ENCODE measurements at places on chromosomes 5 and 9.

- DNase-seq, result no peak
These were observed 101.8 kb downstream of the CCDC192 start for GRCh38 chr5:127804886-127805426.

- DNase-seq, result no peak
These were observed 97.0 kb downstream of the TSSK1B start for GRCh38 chr5:113337515-113338415.

DNA sequence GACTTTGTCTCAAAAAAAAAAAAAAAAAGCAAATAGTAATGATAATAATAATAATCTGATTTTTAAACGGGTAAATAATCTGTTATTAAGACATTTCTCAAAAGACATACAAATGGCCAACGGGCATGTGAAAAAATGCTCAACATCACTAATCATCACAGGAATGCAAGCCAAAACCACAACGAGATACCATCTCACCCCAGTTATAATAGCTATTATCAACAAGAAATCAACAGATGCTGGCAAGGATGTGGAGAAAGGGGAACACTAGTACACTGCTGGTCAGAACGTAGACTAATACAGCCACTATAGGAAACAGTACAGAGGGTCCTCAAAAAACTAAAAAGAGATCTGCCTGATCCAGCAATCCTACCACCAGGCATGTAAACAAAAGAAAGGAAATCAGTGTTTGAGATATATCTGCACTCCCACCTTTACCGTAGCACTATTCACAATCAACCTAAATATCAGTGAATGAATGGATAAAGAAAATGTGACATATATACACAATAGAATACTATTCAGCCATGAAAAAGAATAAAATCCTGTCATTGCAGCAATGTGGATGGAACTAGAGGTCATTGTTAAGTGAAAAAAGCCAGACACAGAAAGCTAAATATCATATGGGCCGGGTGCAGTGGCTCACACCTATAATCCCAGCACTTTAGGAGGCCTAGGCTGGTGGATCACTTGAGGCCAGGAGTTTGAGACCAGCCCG lies 24.9 kb downstream of the VAV2 start:
- DNase-seq, result no peak

DNA sequence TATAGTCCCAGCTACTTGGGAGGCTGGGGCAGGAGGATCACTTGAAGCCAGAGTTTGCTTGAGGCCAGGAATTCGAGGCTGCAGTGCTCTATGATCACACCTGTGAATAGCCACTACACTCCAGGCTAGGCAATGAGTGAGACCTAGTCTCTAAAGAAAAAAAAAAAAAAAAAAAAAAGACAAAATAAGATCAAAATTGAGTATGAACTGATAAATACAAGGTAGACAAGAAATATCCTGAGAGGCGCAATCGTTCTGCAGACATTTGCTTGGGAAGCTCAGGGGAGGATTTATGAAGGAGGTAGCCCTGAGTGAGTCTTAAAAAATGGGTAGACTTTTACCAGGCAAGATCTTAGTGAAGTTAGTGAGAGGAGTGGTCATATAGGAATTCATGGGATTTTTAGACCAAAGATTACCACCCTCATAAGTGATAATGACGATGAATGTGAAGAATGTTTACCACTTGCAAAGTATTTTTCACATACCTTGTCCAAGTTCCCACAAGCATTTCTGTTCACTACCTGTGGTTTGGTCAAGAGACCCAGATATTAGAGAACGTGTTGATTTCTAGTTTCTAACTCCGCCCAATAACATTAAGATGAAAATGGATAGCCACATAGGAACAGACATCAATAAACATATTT lies 4.4 kb downstream of the PDCD1LG2 start:
- no peak for DNase-seq

GRCh38 chr5:125348936-125349831 lies 602.7 kb upstream of the ZNF608 start:
- DNase-seq, result no peak

DNA sequence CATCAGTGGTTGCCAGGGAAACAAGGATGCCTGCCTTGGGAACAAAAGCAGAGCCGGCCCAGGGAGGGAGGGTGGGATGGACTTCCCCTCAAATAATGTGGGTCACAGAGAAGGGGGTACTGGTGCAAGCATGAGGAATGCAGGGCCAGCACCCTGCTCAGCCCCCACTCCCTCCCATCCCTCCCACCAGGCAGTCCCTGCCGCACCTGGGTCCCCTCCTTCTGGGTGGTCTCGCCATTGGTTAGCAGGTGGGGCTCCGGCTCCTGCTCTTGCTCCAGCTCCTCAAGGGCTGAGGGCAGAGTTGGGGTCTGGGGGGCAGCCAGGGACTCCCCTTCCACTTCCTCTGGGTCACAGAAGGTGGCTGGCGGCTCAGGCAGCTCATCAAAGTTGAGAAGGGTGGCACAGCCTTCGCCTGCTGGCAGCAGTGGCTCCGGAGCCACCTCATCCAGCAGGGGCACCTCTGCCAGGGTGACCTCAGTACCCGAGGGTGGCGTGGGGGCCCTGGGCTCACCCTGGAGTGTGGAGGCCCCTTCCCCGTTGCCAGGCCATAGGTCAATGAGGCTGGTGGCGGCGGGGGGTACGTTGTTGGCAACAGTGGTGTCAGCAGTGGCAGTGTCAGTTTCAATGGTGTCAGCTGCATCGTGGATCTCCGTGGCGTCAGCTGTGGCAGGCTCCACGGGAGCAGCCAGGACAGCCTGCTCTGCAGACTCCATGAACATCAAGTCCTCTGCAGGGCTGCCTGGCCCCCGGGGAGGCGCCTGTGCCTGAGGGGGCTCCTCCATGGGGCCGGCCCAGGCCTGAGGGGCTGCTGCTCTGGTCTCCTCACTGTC lies 11.5 kb downstream of the PRR7 start:
- no peak for DNase-seq

DNA sequence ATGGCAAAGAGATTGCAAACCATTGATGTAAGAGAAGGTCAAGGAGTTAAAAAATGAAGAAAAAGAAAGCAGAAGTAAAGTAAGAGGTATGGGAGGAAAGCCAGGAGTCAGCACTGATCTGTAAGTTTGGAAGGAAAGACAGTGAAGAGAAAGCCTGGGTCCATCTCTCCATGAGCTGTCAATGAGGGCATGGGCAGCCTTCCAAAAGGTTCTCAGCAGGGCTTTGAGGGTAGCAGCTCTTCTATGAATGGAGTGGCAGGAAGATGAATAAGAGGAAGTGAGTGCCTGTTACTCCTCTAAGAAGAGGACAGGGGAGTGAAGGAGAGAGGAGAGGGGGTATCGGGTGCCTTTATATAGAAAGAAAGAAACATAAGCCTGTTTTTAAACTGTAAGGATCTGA lies 97.1 kb downstream of the ADCY2 start:
- no peak for DNase-seq

DNA sequence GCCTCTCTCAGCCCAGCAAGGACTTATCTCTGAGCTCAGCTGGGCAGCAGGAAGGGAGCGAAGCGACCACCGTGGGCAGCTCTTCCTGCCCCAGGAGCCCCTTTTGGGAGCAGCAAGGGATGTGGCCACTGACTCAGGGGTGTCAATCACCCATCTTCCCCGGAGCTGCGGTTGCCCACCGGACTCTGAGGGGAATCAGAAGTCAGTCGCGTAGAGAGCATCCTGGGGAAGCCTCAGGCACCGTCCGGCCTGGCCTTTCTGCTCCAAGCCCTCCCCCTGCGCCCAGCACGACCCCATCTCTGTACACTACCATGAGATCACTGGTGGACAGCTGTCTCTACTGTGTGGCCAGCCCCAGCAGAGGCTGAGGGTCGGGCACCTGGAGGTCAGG lies 24.6 kb downstream of the GFI1B start:
- no peak for DNase-seq

DNA sequence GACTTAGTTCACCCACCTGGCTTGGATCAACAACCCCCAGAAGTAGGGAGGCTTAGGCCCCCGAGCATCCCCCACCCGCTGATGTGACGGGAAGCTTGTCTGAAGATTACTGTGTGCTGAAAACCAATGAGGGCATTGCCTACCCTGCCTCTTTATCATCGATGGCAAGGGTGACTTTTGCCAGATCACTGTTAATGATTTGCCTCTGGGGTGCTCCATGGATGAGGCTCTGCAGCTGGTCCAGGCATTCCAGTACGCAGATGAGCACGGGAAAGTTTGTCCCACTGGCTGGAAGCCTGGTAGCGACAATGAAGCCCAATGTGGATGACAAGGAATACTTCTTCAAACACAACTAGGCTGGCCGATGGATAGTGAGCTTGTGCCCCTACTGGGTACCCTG lies 22.0 kb downstream of the RUFY1 start:
- no peak for DNase-seq

DNA sequence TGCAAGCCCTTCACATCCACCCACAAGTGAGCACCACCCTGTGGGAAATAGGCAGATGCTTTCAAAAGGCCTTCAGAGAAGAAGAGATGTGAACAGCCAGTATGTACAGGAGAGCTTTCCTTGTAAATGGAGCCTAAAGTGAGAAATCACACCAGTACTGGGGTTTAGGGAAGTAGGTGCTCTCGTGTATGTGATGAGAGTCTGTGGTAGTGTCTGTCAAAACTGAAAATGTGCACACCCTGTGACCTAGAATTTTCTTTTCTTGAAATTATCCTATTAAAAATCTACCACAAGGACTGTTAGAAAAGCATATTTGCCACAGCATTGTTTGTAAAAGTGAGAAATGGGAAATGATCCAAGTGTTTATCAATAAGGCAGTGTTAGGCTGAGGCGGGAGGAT lies 16.6 kb downstream of the OTULINL start:
- no peak for DNase-seq

DNA sequence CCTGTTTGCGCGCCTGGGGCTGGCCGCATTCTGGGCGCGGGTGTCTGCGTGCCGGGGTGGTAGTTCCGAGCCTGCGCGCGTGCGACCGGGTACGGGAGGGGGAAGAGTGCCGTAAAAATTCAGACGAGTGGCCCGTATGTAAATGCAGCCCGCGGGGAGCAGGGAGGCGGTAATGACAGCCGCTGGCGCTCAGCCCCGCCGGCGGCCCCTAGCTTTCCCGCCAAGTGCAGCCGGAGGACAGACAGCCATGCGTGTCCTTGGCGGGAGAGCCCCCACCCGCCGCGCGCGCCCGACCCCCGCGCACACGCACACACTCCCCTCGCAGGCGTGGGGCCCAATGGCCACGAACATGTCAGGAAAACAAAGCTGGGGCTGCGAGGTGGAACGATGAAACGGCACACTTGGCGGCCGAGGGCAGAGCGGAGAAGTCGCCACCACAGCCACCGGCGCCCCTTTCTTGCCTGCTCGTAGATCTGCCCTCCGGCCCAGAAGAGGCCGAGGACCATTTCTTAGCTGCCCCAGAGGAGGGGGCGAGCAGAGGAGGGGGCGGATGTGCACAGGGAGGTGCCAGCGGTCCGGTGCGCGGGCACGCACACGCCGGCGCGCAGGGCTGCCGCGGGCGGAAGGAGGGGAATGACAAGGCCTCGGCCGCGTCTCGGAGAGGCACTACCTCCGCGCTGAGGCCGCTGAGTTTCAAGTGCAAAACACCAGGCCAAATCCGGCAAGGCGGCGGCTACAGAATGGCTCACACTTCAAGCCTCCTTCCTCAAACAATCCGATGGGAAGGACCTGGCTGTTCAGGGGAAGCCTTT lies 208.4 kb downstream of the MEF2C start:
- no peak for DNase-seq

DNA sequence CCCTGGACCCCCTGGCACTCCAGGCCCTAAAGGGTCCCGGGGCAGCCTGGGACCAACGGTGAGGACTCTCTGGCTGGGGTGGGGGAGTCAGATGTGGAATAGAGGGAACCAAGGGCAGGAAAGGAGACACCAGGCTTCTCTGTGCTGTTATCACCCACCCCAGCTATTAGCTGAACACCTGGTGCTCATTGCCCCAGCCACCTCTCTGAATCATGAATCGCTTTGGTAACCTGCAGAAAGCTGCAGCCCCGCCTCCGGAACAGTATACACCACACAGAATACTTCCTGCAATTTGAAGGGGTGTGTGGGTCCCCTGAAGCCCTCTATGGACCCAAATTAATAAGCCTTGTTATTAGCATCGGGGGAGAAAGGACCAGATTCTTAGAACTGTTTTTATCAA lies 40.4 kb upstream of the ORM1 start:
- no peak for DNase-seq

DNA sequence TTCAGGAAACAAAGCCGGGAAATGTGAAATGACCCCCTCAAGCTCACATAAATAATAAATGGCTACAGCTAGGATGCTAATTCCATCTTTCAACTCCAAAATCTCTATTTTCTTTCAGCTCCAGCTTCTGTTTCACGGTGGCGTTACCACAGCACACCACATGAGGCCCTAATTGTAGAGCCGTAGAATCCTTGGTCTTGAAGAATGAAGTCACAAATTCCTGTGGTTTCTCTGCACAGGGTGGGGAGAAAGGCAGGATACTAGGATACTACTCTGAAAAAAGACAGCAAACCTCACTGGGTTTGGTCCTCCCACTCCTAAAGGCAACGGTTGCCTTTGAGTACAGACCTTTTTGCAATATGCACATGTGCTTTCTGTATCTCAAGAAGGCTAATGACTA lies 13.9 kb upstream of the RARS1 start:
- DNase-seq, result no peak

DNA sequence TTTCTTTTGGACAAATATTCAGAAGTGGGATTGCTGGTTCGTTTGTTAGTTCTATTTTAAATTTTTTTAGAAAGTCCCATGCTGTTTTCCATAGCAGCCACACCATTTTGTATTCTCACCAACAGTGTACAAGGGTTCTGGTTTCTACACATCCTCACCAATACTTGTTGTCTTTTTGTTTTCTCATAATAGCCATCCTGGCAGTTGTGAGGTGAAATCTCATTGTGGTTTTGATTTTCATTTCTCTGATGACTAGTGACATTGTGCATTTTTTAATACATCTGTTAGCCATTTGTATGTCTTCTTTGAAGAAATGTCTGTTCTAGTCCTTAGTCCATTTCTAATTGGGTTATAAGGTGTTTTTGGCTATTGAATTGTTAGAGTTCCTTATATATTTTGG lies 214.3 kb downstream of the ARRDC3 start:
- no peak for DNase-seq

DNA sequence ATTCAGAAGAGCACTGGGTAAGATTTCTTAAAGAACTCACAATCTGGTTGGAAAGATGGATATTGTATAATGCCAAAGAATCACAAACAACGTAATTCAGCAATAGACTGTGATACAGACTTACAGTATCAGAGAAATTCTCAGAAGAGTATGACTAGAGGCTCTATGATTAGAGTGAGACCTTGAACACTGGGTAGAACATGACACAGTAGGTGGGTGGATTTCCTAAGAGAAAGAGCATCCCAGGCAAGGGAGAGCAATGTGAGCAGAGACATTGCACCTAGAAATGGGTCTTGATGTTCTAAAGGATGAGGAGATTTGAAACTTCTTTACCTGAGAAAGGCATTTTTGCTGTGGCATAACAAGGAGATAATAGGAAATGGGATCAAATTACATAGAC lies 27.3 kb upstream of the CAST start:
- no peak for DNase-seq

DNA sequence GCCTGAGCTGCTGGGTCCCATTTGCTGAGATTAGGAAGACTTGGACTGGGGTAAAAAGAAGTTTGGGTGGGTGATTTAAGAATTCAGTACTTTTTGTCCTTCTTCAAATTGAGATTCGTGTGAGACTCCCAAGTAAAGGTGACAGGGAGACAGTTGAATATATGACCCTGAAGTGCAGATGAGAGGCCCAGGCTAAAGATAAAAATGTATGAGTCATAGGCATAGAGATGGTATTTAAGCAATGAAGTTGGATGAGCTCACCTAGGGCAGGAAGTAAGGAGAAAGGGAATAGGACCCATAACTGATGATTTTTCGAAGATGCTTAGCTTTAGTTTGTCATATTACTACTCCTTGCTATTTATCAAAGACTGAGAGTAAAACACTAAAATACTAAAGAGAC lies 255.9 kb upstream of the ADRA1B start:
- DNase-seq, result no peak

- DNase-seq, result no peak
These were observed 200.8 kb downstream of the DIRAS2 start for GRCh38 chr9:90441814-90442213.

All from stimulated activated CD4-positive, alpha-beta T cell treated with anti-CD3 and anti-CD28 coated beads, Interleukin-4, amount 100 ng/mL, for 24 hours (primary cell).